Activated gamma-delta T cell treated with Interleukin-2 at 50 U/mL for 16 hours (primary cell): ENCODE measurements at places on chromosomes 6 and 20.

DNA sequence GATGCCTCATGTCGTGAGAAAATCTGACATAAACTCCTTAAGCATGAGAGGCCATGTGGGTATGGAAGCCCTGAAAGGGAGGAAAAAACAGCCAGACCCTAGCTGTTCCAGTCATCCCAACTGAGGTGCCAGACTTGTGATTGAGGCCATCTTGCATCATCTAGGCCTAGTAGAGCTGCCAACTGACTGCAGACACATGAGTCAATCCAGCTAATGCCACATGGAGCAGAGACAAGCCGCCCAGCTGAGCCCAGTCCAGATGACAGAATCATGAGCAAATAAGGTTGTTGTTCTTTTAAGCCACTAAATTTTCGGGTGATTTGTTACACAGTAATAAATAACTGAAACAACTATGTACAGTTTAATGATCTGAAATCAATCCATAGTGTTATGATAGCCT, 680.9 kb downstream of the MAFB start:
- no peak for DNase-seq

GRCh38 chr6:125843593-125843992, 52.8 kb downstream of the NCOA7 start:
- DNase-seq = no peak

GRCh38 chr6:9610620-9611415, 804.1 kb downstream of the TFAP2A start:
- DNase-seq = no peak

DNA sequence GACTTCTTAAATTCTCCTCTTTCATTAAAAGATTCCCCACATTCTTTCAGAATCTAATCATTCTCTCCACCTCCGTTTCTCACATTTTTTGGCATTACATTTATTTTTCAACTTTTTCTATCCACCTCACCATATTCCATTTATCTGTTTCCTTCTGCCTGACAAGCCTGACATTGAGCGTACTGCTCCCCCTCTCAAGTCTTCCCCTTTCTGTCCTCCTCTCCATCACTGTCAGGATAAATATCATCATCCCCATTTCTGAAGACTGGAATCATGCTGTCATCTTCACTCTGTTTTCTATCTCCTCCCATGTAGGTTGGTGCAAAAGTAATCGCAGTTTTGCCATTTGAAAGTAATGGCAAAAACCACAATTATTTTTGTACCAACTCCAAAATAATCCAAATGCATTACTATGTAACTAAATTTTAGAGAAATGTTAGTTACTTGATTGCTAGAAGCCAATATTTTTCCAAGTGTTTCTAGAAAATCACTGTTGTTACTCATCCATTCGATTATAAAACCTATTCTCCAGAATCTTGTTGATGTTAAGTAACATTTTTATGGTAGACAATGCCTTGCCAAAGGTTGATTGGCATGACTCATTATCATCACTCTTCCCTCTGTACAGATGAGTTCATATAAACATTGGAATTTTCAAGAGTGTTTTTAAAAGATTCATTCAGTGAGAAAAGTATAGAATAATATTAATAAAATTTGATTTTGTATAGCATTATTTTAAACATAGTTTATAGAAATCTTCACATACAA, 292.3 kb upstream of the RNF217 start:
- no peak for DNase-seq

DNA sequence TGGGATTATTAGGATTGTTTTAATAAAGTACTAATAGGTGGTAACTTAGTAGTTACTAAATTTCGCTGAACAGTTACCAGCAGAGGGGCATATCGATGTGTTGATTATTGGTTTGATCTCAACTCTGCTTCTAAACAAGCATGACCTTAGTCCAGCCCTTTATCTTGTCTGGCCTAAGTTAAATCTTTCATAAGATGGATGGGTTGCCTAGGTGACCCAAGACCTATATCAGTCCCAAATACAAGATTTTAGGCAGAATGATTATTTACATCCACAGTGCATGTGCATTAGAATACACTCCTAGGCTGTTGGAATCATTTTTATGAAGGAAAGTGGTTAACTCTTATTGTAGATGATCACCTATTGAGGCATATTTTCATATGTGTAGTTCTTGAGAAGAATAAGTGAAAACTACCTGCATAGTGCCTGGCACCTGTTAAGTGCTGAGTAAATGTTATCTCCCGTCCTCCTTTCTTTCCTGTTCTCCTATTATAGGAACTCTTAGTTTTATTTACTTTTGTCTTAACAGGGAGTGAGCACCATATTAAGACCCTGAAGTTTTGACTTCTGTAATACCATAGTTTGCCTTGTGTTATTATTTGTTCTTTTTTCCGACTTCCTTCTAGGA, 1.1 kb downstream of the HSF2 start:
- no peak for DNase-seq
